H1 (cell line): ENCODE measurements at places on chromosomes 1 and 21.
A peak's percentile ranks its signal among the peaks of the same experiment; 100 is the strongest.

- no peaks in the 10 kb centered on the region for H3K27me3 ChIP-seq
- H3K27ac ChIP-seq: no peak overlapping the region
- no peaks in the 10 kb centered on the region for H3K36me3 ChIP-seq
- H3K4me1 ChIP-seq: peaks cover 3% of the 10 kb centered on the region; the same call in 1 of the 2 replicates
- no peak for DNase-seq
Measured at GRCh38 chr1:175844877-175845276, 101.5 kb upstream of the TNR start.

DNA sequence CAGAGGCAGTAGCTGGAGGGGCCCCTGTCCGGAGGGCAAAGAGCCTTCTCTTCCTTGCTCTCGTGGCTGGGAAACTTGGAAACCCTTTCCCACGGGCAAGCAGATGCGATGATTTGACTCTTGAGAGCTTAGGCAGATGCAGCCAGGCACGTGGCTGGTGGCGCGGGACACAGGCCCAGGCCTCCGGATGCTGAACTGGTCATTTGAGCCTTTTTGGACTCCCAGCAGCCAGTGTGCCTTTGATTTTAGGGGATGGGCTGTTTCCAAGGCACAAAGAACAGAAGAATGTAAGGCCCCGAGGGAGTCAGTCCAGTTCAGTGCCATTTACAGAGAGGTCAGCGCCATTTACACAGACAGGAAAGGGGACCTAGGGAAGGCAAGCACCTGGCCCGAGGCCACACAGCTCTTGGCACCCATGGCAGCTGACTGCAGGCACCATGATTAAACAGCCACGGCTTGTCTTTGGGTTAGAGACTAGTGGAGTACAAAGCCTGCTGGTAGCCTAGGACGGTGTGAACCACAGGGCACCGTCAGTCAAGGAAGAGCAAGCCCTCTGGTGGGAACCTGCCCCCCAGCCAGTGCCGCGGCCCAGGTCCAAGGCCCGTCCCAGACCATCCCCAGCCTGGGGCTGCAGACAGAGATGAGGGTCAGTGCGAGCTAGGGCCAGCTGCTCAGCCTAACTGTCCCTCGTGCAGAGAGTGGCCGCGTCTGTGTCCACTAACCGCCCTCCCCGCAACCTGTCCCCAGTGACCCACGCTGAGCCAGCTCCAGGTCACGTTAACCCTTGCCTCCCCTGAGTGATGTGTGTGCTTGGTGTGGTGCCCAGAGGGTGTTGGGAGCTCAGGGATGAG is 20.4 kb upstream of the CCDC27 start:
- no peak overlapping the region for H3K27ac ChIP-seq
- no peak for DNase-seq
- no peaks in the 10 kb centered on the region for H3K27me3 ChIP-seq
- no peaks in the 10 kb centered on the region for H3K4me1 ChIP-seq
- no peaks in the 10 kb centered on the region for H3K36me3 ChIP-seq

- H3K36me3 ChIP-seq: no peaks in the 10 kb centered on the region
- no peak overlapping the region for H3K4me3 ChIP-seq
- no peak for DNase-seq
- peaks cover 9% of the 10 kb centered on the region for H3K4me1 ChIP-seq
- no peaks in the 10 kb centered on the region for H3K27me3 ChIP-seq
- H3K27ac ChIP-seq: no peak overlapping the region
Measured at GRCh38 chr1:21764615-21765423, 18.1 kb downstream of the USP48 start.

GRCh38 chr1:60974524-60975372 is 107.6 kb upstream of the NFIA start:
- DNase-seq: no peak
- no peaks in the 10 kb centered on the region for H3K27me3 ChIP-seq
- H3K27ac ChIP-seq: no peak overlapping the region
- no peaks in the 10 kb centered on the region for H3K36me3 ChIP-seq
- no peak overlapping the region for H3K4me3 ChIP-seq

DNA sequence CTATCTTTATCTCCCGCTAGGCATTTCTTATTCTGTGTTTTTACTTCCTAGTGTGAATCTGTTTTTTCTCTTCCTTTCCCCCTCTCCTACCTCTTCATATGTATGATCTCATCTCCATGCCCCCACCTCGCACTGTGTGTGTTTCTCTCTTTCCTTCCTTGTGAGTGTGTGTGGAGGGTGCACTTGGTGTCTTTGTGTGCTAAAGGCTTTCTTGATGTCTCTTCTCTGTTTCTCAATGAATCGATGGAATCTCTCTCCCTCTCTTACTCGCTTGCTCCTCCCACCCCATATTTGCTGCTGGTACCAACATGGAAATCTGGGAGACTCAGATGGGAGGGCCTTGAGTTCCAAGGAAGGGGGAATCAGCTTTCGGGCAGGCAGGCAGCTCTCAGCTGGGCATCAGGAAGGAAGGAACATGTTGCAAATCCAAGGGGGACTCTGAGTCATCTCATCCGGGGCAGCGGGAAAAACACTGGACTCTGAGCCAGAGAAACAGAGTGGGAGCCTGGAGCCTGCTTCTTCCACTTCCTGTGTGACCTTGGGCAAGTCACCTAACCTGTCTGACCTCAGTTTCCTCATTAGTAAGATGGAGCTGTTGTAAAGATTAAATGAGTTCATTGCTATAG is 147.5 kb downstream of the PTPRU start:
- H3K27me3 ChIP-seq: no peaks in the 10 kb centered on the region
- H3K27ac ChIP-seq: no peak overlapping the region
- DNase-seq: no peak
- H3K36me3 ChIP-seq: no peaks in the 10 kb centered on the region
- H3K4me3 ChIP-seq: no peak overlapping the region

GRCh38 chr1:156936721-156937220 is 16.3 kb downstream of the LRRC71 start:
- H3K36me3 ChIP-seq: peaks cover 46% of the 10 kb centered on the region
- H3K4me1 ChIP-seq: no peaks in the 10 kb centered on the region
- DNase-seq: no peak
- no peak overlapping the region for H3K4me3 ChIP-seq
- no peaks in the 10 kb centered on the region for H3K27me3 ChIP-seq

GRCh38 chr1:198254521-198254920 is 97.7 kb downstream of the NEK7 start:
- H3K27ac ChIP-seq: no peak overlapping the region
- no peak overlapping the region for H3K4me3 ChIP-seq
- H3K27me3 ChIP-seq: no peaks in the 10 kb centered on the region
- H3K4me1 ChIP-seq: no peaks in the 10 kb centered on the region; the same call in 1 of the 2 replicates

- no peak overlapping the region for H3K4me3 ChIP-seq
- peak; percentile 43 for DNase-seq
- no peaks in the 10 kb centered on the region; the same call in 1 of the 2 replicates for H3K27me3 ChIP-seq
- H3K36me3 ChIP-seq: no peaks in the 10 kb centered on the region
- H3K4me1 ChIP-seq: no peaks in the 10 kb centered on the region
Measured at GRCh38 chr1:30191154-30191702, 532.2 kb downstream of the MATN1 start.

DNA sequence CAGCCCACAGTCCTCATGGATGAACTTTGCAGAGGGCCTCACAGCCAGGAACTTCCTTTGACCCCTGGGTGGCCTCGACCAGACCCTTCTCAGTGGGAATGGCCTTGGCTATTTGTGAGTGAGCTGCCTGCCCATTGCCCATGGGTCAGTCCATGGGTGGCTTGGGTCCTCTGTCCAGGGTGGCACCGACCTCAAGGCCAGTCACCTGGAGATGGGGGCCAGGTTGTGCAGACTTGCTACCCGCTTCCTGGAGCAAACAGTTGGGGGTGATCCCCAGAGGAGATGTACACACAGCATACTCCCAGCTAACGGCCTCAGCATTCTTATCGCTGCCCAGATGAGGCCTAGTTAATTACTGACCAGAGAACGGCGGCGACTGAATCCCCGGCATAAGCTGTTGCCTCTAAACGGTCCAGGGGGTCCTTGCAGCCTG is 23.1 kb upstream of the IFNLR1 start:
- H3K27me3 ChIP-seq: no peaks in the 10 kb centered on the region
- H3K4me3 ChIP-seq: no peak overlapping the region
- DNase-seq: no peak
- H3K27ac ChIP-seq: no peak overlapping the region
- no peaks in the 10 kb centered on the region for H3K36me3 ChIP-seq
